ENCODE measurements at places on chromosomes 12 and 14.

- H3K4me1 ChIP-seq = no peaks in the 10 kb centered on the region
- no peak overlapping the region for H3K4me3 ChIP-seq
- no peaks in the 10 kb centered on the region for H3K27me3 ChIP-seq
Measured at GRCh38 chr14:94100847-94101246, 9.7 kb upstream of the IFI27 start.

- DNase-seq = no peak
- no peak overlapping the region for H3K4me3 ChIP-seq
- no peak overlapping the region for H3K27ac ChIP-seq
- H3K27me3 ChIP-seq = no peaks in the 10 kb centered on the region
- H3K36me3 ChIP-seq = peaks cover 5% of the 10 kb centered on the region
Measured at GRCh38 chr12:87382959-87383566, 646.1 kb downstream of the C12orf50 start.

- no peak overlapping the region for H3K4me3 ChIP-seq
- DNase-seq = no peak
- peaks cover 10% of the 10 kb centered on the region for H3K27me3 ChIP-seq
- no peaks in the 10 kb centered on the region for H3K36me3 ChIP-seq
- H3K4me1 ChIP-seq = no peaks in the 10 kb centered on the region
- no peak overlapping the region for H3K27ac ChIP-seq
Measured at GRCh38 chr12:54460317-54460923, 13.0 kb downstream of the GTSF1 start.

DNA sequence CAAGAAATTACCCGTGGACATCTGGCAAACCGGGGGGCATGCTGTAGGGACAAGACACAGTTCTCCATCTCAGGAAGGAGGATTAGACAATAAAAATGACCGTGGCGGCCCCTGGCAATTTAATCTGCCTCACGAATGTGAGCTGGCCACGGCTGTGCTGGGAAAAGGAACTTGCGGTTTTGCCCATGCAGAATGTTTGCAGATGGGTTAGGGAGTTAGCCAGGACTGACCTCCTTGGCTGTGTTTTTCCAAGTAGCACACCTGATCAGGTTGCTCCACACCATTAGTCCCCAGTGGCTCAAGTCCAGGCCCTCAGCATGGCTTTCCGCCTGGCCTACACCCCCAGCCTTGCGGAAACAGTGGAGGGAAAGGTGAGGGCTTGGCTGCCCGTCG is 20.8 kb downstream of the TPCN1 start:
- DNase-seq = no peak
- no peaks in the 10 kb centered on the region for H3K27me3 ChIP-seq
- H3K4me3 ChIP-seq = no peak overlapping the region
- H3K4me1 ChIP-seq = no peaks in the 10 kb centered on the region

DNA sequence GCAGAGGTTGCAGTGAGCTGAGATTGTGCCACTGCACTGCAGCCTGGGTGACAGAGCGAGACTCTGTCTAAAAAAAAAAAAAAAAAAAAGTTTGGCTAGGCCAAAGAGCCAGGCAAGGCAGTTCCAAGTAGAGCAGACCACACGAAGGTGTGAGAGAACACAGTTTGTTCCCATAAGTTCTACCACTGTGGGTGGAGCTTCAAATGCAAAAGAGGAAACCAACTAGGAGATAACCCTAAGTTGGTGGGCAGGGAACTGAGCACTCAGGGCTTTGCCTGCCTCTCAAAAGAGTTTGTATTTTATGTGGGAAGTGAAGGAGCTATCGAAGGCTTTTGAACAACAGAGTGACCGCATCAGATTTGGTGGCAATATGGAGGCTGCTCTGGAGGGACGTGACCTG is 15.1 kb downstream of the SOCS2 start:
- no peak overlapping the region for H3K4me3 ChIP-seq
- H3K36me3 ChIP-seq = no peaks in the 10 kb centered on the region
- H3K27me3 ChIP-seq = peaks cover 10% of the 10 kb centered on the region

- H3K4me3 ChIP-seq = peak overlapping the region; percentile 70
- H3K4me1 ChIP-seq = peaks cover 10% of the 10 kb centered on the region
- peaks cover 56% of the 10 kb centered on the region for H3K27me3 ChIP-seq
- H3K36me3 ChIP-seq = no peaks in the 10 kb centered on the region
- H3K27ac ChIP-seq = no peak overlapping the region
Measured at GRCh38 chr14:81436296-81437138, 36.4 kb upstream of the STON2 start.

DNA sequence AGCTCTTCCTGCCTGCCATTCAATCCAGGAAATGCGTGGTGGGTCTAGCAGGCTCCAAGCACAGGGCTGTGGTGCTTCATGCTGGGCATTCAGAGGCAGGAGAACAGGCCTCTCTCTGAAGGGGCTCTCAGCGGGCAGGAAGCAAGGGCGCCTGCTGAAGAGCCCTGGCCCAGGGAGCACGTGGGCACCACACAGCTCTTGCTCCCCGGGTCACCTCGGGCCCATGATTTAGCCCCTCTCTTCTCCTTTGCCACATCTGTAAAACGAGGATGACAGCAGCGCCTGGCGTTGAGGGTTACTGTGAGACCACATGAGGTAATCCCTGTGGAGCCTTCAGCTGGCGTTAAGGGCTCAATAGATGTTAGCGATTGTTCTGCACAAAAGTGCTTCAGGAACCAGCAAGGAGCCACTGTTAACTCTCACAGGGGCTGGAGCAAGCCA is 37.6 kb upstream of the SPTLC2 start:
- H3K27me3 ChIP-seq = no peaks in the 10 kb centered on the region
- H3K4me1 ChIP-seq = peaks cover 2% of the 10 kb centered on the region
- no peaks in the 10 kb centered on the region for H3K36me3 ChIP-seq
- no peak for DNase-seq
- H3K4me3 ChIP-seq = no peak overlapping the region
- H3K27ac ChIP-seq = no peak overlapping the region

GRCh38 chr14:32074887-32075572 is 2.1 kb upstream of the ARHGAP5 start:
- DNase-seq = no peak
- no peaks in the 10 kb centered on the region for H3K36me3 ChIP-seq
- H3K27ac ChIP-seq = no peak overlapping the region
- H3K4me1 ChIP-seq = peaks cover 24% of the 10 kb centered on the region
- H3K27me3 ChIP-seq = peaks cover 3% of the 10 kb centered on the region
- H3K4me3 ChIP-seq = no peak overlapping the region

DNA sequence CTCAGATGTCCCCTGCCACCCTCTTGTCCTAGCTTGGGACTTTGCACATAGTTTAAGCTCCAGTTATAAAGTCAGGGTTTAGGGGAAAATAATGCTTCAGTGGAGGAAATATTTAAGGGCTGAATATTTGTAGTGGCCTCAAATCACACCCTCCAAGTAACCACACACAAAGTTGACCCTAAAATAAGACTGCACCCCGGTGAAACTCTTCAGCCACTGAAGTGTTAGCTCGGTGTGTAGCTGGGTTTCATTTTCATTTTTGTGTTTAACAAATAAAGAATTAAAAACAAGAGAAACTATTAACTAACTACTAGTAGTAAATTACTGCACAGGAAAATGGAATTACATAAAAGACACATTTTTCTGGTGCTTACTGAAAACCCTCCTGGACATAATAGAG is 14.8 kb upstream of the BCL11B start:
- H3K4me3 ChIP-seq = peak overlapping the region; percentile 80
- no peaks in the 10 kb centered on the region for H3K36me3 ChIP-seq
- H3K27me3 ChIP-seq = no peaks in the 10 kb centered on the region
- H3K4me1 ChIP-seq = peaks cover 52% of the 10 kb centered on the region
- DNase-seq = no peak

DNA sequence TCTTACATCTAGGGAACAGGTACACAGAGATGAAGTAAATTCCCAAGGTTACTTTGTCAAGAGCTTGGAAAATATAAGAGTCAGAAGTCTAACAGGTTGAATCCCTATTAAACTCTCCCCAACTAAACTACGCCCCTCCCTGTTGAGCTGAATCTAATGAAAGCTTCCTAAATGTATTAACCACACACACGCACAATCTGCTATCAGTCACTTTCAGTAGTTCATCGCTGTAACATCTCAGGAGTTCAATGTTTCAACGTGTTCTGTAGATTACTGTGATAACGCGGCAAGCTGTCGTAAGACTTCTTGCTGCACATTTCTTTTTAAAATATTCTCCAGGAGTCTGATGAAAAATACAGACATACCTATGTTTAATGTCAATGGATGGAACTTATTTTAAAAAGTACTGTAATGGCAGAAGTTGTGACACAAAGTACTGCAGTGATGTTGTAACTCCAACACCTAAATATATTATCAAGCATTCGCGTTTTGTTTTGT is 612 bp upstream of the SLC25A3 start:
- H3K4me3 ChIP-seq = peak overlapping the region; percentile 92
- no peaks in the 10 kb centered on the region for H3K27me3 ChIP-seq
- H3K4me1 ChIP-seq = peaks cover 27% of the 10 kb centered on the region
- H3K36me3 ChIP-seq = peaks cover 22% of the 10 kb centered on the region
- no peak for DNase-seq
- peak overlapping the region; percentile 98 for H3K27ac ChIP-seq

GRCh38 chr12:22101749-22102243 is 55.8 kb downstream of the CMAS start:
- DNase-seq = no peak
- no peak overlapping the region for H3K27ac ChIP-seq

DNA sequence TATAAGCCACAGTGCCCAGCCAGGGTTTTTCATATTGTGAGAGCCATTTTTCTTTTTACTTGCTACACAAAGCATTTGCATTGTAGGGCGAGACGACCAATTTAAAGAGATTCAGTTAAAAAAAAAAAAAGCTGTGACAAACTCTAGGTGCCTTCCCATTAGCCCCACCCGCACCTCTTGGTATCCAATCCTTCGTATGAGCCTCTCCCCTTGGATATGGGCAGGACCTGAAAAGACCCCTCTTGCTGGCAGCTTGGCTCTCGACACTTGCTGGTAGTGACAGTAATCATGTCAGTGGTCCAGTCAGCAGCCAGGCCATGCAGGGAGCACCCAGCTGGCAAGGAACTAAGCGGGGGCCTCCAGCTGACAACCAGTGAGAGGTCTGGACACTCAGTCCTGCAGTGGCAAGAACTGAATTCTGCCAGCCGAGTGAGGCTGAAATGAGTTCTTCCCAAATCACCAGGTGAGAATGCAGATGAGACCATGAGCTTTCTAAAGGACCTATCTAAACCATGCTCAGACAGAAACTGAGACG is 46.5 kb downstream of the SINHCAF start:
- peaks cover 6% of the 10 kb centered on the region for H3K36me3 ChIP-seq
- no peak overlapping the region for H3K27ac ChIP-seq
- no peaks in the 10 kb centered on the region for H3K27me3 ChIP-seq
- H3K4me3 ChIP-seq = no peak overlapping the region

- H3K4me1 ChIP-seq = no peaks in the 10 kb centered on the region
- H3K36me3 ChIP-seq = no peaks in the 10 kb centered on the region
- H3K27ac ChIP-seq = no peak overlapping the region
- DNase-seq = no peak
- no peaks in the 10 kb centered on the region for H3K27me3 ChIP-seq
Measured at GRCh38 chr12:42865282-42865681, 275.7 kb upstream of the PRICKLE1 start.

DNA sequence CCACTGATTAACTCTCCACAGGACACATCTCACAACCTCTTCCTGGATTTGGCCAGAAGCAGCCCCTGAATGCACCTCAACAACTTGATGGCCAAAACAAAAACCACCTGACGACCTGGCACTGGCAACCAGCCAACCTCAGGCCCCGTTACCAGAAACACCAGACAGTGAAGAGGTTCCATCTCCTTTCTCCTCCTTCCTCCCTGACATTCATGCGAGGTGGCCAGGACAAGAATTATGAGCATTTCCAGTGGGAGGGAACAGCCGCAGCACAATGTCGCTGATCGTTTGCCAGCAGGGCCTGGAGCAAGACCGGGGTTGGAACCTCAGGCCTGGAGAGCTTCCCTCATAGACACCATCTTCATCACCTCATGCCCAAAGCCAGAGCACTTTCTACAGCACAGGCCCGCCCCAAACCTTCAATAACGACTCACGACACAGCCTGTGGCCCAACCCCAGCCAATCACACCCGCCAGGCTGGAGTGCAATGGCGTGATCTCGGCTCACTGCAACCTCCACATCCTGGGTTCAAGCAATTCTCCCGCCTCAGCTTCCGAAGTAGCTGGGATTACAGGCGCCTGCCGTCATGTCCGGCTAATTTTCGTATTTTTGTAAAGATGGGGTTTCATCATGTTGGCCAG is 48.7 kb downstream of the CCDC88C start:
- H3K4me1 ChIP-seq = peaks cover 85% of the 10 kb centered on the region
- DNase-seq = peak; percentile 20
- peak overlapping the region; percentile 80 for H3K4me3 ChIP-seq
- no peaks in the 10 kb centered on the region for H3K27me3 ChIP-seq
- peak overlapping the region; percentile 96 for H3K27ac ChIP-seq

GRCh38 chr14:70259420-70259819 is 70.7 kb upstream of the SLC8A3 start:
- no peak overlapping the region for H3K4me3 ChIP-seq
- no peak for DNase-seq
- peaks cover 7% of the 10 kb centered on the region for H3K36me3 ChIP-seq
- no peak overlapping the region for H3K27ac ChIP-seq

DNA sequence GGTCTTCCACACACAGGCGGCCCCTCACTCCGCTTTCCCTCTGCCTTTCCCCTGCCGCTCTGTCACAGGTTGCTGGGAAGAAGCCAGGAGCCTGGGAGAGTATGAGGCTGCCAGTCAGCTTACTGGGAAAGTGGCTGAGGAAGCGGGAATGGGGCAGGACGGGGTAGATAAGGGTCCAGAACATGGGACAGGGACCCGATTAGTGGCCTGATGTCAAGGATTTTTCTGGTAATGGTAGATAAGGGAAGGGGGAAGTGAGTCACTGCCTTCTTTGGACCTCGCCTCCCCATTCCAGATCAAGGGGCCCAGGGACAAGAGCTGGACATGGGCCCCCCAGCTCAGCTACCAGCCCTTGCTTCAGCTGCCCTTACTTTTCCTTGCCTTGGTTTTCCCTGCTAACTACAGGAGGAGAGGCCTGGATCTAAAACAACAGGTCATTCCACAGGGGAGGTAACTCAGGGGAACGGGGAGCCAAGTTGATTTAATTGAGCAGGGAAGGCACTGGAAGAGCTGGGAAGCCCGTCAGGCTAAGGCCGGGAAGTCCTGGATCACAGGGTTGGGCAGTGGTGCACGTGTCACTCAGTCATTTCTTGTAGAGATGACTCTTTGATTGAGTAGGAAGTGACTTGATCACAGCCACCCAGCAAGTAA is 3.5 kb upstream of the LPAR5 start:
- no peak overlapping the region for H3K27ac ChIP-seq
- peaks cover 1% of the 10 kb centered on the region for H3K36me3 ChIP-seq
- H3K27me3 ChIP-seq = no peaks in the 10 kb centered on the region
- no peak for DNase-seq
- peaks cover 20% of the 10 kb centered on the region for H3K4me1 ChIP-seq
